ENCODE measurements at places on chromosomes 1 and 21. TPM values are rescaled to one million over a fixed set of nuclear protein-coding genes. Genes with fewer than 3 reads are reported as not detected.

Gene SLAMF8
- 0.89 TPM for polyA plus RNA-seq

DNA sequence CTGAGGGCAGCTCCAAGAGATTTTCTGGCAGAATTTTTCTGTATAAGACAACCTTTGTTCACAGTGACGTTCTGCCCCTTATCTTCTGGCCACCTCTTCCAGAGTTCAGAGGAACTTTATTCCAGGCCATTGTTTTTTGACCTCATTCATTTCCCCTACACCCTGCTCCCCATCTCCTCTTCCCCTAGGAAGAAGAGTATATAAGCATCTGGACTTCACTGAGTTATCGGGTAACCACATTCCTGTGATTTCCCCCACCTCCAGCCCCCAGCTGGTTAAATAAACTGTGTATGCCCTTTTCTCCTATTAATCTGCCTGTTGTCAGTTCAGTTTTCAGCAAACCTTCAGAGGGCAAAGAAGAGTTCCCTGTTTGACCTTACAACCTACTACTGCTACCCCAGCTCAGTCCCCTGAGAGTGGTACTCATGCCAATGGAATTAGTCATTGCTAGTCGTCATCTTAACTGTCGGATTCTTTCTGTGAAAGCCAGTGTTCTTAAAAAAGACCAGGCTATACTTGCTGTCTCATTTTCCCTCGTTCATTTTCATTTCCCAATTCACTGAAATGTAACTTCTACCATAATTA, 14.3 kb upstream of the ALG14 start:
- no peak overlapping the region for H3K4me3 ChIP-seq
- peak; percentile 32 for DNase-seq
- peaks cover 4% of the 10 kb centered on the region for H3K4me1 ChIP-seq
- H3K27ac ChIP-seq: no peak overlapping the region

- H3K4me3 ChIP-seq: no peak overlapping the region
- DNase-seq: no peak
- H3K27ac ChIP-seq: no peak overlapping the region
- peaks cover 14% of the 10 kb centered on the region for H3K36me3 ChIP-seq
Observed at GRCh38 chr1:206467915-206468314, 2.4 kb upstream of the IKBKE start.

GRCh38 chr1:179875596-179876299, 1.9 kb downstream of the TOR1AIP2 start:
- H3K27ac ChIP-seq: no peak overlapping the region
- H3K36me3 ChIP-seq: peaks cover 2% of the 10 kb centered on the region
- H3K4me1 ChIP-seq: peaks cover 8% of the 10 kb centered on the region
- no peak for DNase-seq
- no peak overlapping the region for H3K4me3 ChIP-seq
- no peaks in the 10 kb centered on the region for H3K27me3 ChIP-seq

Gene CCDC185
- polyA plus RNA-seq: not detected

GRCh38 chr1:11806307-11806936, 431 bp downstream of the CLCN6 start:
- peak overlapping the region; percentile 91 for H3K27ac ChIP-seq
- peaks cover 21% of the 10 kb centered on the region for H3K36me3 ChIP-seq
- H3K4me1 ChIP-seq: peaks cover 2% of the 10 kb centered on the region
- DNase-seq: peak; percentile 58
- no peaks in the 10 kb centered on the region for H3K27me3 ChIP-seq

DNA sequence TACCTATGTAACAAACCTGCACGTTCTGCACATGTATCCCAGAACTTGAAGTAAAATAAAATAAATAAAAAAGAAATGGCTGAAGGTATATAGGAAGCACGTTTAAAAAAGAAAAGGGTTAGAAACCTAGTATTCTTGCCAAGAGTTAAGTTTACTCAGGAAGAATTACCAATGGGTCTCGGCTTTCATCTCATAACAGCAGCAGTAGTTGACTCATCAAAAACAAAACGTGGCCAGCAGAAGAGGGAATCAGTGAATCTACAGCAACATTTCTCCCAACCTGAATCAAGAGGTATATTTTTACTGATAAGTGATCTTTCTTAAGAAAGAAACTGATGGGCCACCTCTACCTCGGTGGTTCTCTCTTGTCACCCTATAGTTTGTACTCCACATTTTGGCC, 340.3 kb downstream of the BRINP2 start:
- no peaks in the 10 kb centered on the region for H3K36me3 ChIP-seq
- no peak overlapping the region for H3K4me3 ChIP-seq
- no peaks in the 10 kb centered on the region for H3K4me1 ChIP-seq
- H3K27me3 ChIP-seq: no peaks in the 10 kb centered on the region
- no peak for DNase-seq

Gene CERS2
- polyA plus RNA-seq: 183 TPM

GRCh38 chr1:222033450-222033849, 291.6 kb upstream of the DUSP10 start:
- DNase-seq: no peak
- H3K36me3 ChIP-seq: no peaks in the 10 kb centered on the region
- no peaks in the 10 kb centered on the region for H3K27me3 ChIP-seq
- no peak overlapping the region for H3K4me3 ChIP-seq
- no peak overlapping the region for H3K27ac ChIP-seq

Gene TRIM46
- polyA plus RNA-seq: 0.64 TPM

- no peak overlapping the region for H3K27ac ChIP-seq
- H3K4me1 ChIP-seq: no peaks in the 10 kb centered on the region
Observed at GRCh38 chr1:201624741-201625225, 85.9 kb downstream of the NAV1 start.

Gene C21orf58
- polyA plus RNA-seq: 9.1 TPM

Gene KPRP
- not detected for polyA plus RNA-seq

Gene PLA2G2F
- not detected for polyA plus RNA-seq

Gene ZNF593OS
- 0.50 TPM for polyA plus RNA-seq

GRCh38 chr1:236156512-236157208, 14.3 kb downstream of the GPR137B start:
- peak overlapping the region; percentile 43 for H3K27ac ChIP-seq
- no peak for DNase-seq
- H3K4me3 ChIP-seq: no peak overlapping the region
- peaks cover 14% of the 10 kb centered on the region for H3K4me1 ChIP-seq

DNA sequence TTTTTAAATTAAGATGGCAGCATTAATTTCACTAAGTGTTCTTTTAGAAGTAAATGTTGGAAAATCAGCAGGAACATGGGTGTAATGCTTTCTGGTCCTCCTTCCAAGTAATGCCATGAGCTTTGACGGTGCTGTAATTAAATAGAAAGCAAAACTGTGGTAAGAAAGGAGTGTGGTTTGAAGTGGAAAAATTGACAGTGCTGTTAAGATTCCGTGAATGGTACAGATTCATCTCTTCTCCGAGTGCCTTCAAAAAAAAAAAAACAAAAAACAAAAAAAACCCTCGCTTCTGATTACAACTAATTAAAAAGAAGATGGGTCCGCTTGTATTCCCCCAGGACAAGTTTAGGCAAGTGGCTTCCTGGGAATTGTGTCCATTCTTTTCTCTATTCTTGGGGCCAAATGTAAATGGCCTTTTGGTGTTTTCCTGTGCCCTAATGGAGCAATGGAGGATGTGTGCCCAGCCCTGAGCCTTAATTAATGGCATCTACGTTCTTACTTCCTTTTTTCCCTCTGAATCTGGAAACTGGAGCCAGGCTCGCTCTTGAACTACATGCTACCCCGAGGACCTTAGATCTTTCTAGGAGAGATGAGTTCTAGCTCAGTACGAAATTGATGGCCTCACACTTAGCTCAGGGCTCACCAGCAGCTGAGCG, 5.1 kb downstream of the LMO4 start:
- peaks cover 2% of the 10 kb centered on the region for H3K36me3 ChIP-seq
- peak; percentile 16 for DNase-seq
- no peaks in the 10 kb centered on the region for H3K27me3 ChIP-seq
- H3K4me3 ChIP-seq: peak overlapping the region; percentile 51

Gene ZNF678
- 2.5 TPM for polyA plus RNA-seq

Gene PATJ
- 15.1 TPM for polyA plus RNA-seq
